Activated naive CD8-positive, alpha-beta T cell treated with anti-CD3 and anti-CD28 coated beads, Interleukin-2, amount 10 ng/mL, durations not matched to agents 7 days and 5 days (primary cell): ENCODE measurements at places on chromosomes 16 and 17. TPM values are rescaled to one million over a fixed set of nuclear protein-coding genes. Genes with fewer than 3 reads are reported as not detected.

The CASKIN1 gene
- 0.88 TPM for total RNA-seq

The CSH1 gene
- not detected for total RNA-seq

The ELMO3 gene
- 7.6 TPM for total RNA-seq

The CLDN7 gene
- 2.6 TPM for total RNA-seq

The IL34 gene
- total RNA-seq = 0.42 TPM

The KLHL11 gene
- 13.6 TPM for total RNA-seq

The PHOSPHO1 gene
- not detected for total RNA-seq

The MMP2 gene
- 0.28 TPM for total RNA-seq
